T-helper 9 cell (primary cell): ENCODE measurements at places on chromosomes 2 and 18.

- no peak for DNase-seq
These were observed 394.9 kb upstream of the ZEB2 start for GRCh38 chr2:144914622-144915318.

GRCh38 chr2:238167344-238167715 is 8.6 kb downstream of the ERFE start:
- DNase-seq, result no peak

DNA sequence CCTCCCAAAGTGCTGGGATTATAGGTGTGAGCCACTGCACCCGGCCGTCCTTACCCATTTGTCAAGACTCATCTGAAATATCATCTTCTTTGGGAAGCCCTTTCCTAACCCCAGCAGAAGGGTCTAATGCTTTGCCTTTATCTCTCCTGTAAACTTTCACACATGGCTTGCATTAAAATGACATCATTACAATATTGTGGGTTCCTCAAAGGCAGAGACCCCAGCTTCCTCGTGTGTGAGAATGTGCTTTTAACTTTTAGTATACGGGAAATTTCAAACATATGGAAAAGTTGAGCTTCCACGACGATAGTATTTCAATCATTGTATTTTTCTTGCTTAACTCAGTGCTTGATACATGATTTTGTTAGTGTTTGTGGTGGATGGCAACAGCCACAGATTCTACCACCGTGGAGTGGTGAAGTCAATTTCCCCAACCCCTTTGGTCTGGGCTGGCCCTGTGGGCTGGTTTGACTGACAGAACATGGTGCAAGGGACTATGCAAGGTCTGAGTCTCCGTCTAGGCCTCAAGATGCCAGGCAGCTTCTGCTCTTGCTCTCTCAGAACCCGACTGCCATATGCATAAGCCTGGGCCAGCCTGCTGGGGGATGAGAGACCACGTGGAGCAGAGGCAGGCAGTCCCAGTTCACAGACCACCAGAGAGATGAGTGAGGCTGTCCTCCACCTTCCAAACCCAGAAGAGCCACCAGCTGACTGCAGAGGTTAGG is 39.9 kb downstream of the NGEF start:
- no peak for DNase-seq

- no peak for DNase-seq
These were observed 615.5 kb upstream of the KLHL29 start for GRCh38 chr2:22769497-22769896.

DNA sequence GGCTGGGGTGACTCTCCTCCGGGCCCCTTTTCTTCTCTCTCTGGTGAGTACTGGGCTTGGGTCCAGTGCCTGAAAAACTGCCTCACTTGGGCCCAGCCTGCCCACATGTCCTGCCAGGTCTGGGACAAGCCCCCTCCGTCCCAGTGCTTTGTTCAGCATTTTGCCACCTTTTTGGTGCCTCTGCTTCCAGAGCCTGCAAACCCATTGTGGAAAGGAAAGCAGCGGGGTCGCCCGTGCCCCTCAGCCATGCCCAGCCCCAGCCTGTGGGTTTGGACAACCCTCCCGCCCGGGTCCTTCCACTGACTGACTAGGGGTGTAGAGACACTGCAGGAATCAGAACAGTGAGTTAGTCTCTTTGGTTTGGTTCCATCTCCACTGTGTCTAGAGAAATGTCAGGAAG is 140.7 kb upstream of the ALKAL2 start:
- no peak for DNase-seq

DNA sequence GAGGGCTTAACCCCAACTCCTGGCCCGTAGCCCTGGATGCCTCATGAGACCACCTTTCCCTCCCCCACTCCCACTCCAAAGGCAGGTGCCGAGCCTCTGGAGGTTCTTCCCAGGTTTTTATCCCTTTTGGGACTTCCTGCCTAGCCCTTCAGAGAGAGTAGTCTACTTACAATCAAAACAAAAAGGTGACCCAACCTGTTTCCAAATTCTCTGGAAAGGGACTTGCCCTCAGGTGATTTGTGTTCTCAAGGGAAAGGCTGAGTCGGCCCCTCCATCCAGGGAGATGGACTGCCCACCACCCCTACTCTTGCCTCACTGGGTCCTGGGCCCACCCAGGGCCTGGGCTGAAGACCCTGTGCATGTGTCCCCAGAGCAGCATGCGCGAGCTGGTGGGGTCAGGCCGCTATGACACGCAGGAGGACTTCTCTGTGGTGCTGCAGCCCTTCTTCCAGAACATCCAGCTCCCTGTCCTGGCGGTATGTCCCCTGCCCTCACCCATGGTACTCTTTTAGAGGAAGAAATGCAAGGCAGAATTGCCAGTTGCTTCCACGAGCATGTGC is 108.5 kb downstream of the PLB1 start:
- DNase-seq, result no peak

- DNase-seq, result no peak
These were observed 9.9 kb downstream of the COL3A1 start for GRCh38 chr2:188984065-188984491.

GRCh38 chr2:100141906-100142305 is 484 bp downstream of the AFF3 start:
- DNase-seq, result no peak

GRCh38 chr18:11775436-11776174 is 75.6 kb upstream of the CHMP1B start:
- no peak for DNase-seq
